Stimulated activated CD8-positive, alpha-beta memory T cell treated with anti-CD3 and anti-CD28 coated beads, Interleukin-15, amount 100 ng/mL, for 4 hours (primary cell): ENCODE measurements at places on chromosomes 6 and 20.

- no peak for DNase-seq
Measured at GRCh38 chr6:151036869-151037680, 171.6 kb downstream of the MTHFD1L start.

- DNase-seq, result no peak
Measured at GRCh38 chr20:16360668-16361067, 212.6 kb downstream of the KIF16B start.

- no peak for DNase-seq
Measured at GRCh38 chr6:30885999-30886896, 1.9 kb downstream of the DDR1 start.

GRCh38 chr6:45201484-45201883 is 126.6 kb upstream of the RUNX2 start:
- DNase-seq, result no peak

- DNase-seq, result no peak
Measured at GRCh38 chr6:116389357-116389756, 18.6 kb downstream of the DSE start.

GRCh38 chr6:112579601-112580000 is 232.5 kb downstream of the RFPL4B start:
- DNase-seq, result no peak

- DNase-seq, result no peak
Measured at GRCh38 chr6:44025226-44025625, 102.0 kb downstream of the MRPL14 start.
